ENCODE measurements at places on chromosomes 5 and 9. TPM values are rescaled to one million over a fixed set of nuclear protein-coding genes. Genes with fewer than 3 reads are reported as not detected.

The HMGXB3 gene
- total RNA-seq = 64.0 TPM

The TMEM252 gene
- total RNA-seq = not detected

DNA sequence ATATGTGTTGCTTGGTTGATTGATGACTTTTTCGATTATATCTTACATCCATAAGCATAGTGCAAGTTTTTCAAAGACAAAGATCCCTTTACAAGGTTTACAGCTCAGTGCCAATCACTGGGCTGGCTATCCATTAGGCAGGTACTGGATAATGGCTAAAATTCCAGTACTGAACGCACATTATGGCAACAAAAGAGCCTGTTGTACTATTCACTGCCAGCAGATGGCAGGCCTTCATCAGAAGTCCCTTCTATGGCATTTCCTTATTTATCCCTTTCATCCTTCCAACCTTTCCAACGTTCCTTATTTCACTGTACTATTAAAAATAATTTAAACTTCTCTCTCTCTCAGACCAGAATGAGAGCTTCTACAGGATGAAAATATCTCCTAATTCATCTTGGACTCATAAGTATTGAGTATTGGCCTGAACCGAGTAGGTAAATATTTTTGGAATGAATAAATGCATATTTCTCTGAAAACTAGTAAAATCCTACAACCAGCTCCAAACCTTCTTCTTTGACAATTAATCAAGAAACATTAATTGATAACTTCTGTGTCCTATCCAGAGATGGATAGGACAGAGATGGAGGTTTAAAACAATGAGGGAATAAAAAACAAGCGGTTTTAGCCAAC lies 6.7 kb upstream of the WNT8A start:
- DNase-seq = no peak

DNA sequence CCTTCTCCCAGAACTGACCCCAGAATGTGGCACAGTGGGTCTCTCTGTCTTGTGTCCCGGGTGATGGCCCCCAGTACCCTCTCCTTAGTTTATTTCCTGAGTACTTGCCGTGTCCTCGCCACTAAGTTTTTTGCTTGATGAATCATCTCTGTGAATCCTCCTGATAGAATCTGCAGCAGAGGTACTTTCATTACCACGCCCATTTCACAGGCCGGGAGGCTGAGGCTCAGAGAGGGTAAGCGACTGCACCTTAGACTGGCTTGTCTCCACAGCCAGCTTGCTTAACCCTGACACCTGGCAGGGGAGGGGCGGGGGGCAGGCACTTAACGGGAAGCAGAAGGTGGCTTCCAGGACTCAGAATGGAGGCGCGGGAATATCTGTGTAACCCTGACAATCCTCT lies 7.9 kb upstream of the IER5L start:
- no peak for DNase-seq

- no peak for DNase-seq
These were observed 93.0 kb upstream of the ZNF608 start for GRCh38 chr5:124839371-124839998.

DNA sequence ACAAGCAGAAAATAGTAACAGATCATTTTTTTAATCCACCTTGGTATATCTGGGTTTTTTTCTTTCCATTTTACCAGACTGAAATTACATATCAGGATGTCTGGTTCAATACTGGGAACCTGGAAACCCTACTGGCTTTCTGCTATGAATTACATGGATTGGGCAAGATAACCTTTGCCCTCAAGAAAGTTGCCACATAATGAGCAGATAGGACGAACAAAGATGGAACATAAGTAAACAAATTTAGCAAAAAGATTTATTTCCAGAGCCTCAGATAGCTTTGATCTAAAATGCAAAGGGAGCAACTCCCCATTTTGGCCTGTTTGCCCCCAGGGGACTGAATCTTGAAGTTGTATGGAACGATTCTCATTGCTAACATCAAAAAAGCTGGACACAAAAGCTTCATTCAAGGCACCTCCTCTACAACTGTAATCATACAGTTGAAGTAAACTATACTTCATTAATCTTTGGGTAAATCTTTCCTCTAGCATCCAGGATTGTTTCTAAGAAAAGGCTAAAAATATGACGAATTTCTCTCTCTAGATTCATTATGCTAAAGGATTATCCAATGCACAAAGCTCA lies 131.6 kb upstream of the PTGER4 start:
- no peak for DNase-seq

DNA sequence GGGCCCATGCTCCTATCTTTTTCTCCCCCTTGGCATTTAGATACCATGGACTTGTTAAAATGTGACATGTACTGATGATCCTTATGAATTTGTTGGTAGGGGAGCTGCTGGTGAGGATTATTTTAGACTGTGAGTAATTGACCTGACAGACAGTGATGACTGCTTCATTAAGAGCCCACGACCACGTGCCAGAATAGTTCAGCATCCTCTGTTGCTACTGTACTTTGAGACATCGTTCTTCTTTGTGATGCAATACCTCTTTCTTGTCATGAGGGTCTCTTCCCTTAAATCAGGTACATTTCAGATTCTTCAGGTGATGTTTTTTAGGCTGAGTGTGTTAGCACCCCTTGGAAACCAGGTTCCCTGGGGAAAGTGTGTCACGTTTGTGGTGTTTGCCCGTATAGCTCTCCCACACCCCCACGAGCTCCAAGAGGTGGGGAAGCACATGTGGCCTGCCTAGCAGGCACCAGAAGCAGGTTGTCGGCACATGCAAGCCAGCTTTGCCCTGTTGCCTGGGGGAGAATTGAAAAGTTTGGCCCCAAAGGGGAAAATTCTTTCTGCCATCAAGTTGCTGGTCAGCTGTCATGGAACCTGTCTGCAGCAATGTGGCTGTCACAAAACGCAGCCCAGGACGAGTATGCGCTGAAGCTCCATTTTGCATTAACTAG lies 25.1 kb downstream of the QRFP start:
- DNase-seq = no peak

All from kidney epithelial cell (primary cell).